ENCODE measurements at places on chromosomes 1 and 21.

DNA sequence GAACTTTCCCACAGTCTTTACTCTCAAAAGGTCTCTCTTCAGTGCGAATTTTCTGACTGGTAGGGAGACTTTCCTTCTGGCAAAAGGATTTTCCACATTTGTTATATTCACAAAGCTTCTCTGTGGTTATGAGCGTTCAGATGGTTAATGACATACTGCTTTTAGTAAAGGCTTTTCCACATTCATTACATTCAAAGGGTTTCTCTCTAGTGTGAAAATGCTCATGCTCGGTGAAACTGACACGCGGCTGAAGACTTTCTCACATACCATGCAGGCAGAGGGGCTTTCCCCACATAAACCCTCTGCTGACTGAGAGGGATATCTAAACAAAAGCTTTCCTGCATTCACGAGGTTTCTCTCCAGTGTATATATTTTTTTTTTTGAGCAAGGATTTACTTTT lies 9.9 kb upstream of the KLF18 start:
- no peak for DNase-seq

DNA sequence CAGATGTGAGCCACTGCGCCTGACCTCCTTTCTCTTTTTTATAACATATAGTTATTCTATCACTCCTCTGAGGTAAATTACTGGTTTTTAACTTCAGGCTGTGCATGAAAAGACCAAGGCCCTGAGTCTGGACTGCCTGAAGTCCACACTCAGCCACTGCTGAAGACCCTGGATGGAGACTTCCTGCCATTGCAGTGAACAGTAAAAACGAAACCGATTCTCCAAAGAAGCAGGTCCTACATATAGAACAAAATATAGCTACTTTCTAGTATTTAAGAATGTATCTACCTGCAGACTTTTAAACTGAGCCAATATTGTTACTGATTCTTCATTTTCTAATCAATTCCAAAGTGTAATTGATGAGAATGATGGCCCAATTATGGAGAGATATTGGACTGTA lies 232.8 kb downstream of the CHRM3 start:
- no peak for DNase-seq

DNA sequence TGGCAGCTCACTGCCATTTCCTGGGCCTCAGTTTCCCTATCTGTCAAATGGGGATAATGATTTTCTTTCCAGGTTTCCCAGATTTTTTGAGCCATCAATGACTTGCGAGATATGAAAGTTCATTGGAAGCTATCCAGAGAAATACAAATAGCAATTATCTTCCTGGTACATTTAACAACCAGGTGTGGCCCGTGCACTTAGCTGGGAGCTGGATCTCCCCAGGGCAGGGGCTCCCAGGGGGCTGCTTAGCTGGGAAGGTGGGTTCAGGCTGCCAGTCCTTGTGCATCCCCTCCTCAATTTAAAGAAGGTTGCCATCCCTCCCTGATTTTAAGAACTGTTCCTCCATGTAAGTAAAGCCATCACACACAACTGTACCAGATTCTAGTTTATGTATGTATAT lies 3.6 kb upstream of the TMEM54 start:
- no peak for DNase-seq

DNA sequence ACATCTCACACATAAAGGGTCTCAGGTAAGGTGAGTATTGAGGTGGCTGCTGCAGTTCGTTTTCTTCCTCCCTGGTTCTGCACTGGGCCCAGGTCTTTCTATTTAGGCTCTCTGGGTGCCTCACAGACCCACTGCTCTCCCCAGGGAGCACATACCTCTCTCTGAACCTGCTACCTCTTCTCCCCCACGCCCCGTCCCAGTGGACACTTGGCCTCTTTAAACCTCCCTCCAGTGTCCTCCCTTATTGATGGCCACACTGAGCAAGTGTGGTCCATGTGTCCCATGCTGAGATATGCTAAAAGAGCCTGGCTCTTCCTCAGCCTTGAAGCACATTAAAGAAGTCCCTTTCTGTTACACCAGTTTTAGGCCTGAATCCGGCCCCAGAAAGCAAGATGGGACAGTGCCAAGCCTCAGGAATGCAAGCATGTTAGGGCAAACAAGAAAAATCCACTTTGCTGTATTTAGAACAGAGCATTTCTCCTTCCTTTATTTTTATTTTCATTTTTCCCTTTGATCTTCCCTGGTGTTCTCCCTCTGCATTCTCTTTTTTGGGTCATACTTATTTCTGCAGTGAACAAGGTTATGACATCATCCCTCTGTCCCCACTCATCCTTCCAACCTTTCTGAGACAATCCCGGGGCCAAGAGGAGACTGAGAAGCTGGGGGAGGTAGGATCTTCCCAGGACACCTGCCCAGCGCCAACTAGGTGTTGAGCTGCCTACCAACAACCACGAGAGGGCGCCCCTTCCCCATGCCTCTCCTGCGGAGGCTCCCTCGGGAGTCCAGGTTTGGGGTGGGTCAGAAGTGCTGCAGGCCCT lies 5.0 kb upstream of the CHI3L2 start:
- peak; percentile 48 for DNase-seq

- no peak for DNase-seq
These were observed 194.2 kb upstream of the JUN start for GRCh38 chr1:58978096-58978495.

GRCh38 chr21:39029900-39030884 lies 153.1 kb downstream of the PSMG1 start:
- no peak for DNase-seq

GRCh38 chr1:155973723-155974122 lies 4.6 kb downstream of the ARHGEF2 start:
- DNase-seq = no peak

- DNase-seq = no peak
These were observed 4.8 kb upstream of the RPE65 start for GRCh38 chr1:68454534-68454933.

Measured in GM12892 (cell line).